ENCODE measurements at places on chromosomes 11 and 22. TPM values are rescaled to one million over a fixed set of nuclear protein-coding genes. Genes with fewer than 3 reads are reported as not detected.

The SAA2 gene
- total RNA-seq, result not detected

The PKDREJ gene
- not detected for total RNA-seq

The CRYBB2 gene
- not detected for total RNA-seq

GRCh38 chr11:762421-763072, 14.7 kb downstream of the GATD1 start:
- no peak for DNase-seq
- no peaks in the 10 kb centered on the region for H3K27me3 ChIP-seq
- peaks cover 21% of the 10 kb centered on the region for H3K36me3 ChIP-seq
- no peak overlapping the region for H3K4me3 ChIP-seq
- no peaks in the 10 kb centered on the region for H3K4me1 ChIP-seq

DNA sequence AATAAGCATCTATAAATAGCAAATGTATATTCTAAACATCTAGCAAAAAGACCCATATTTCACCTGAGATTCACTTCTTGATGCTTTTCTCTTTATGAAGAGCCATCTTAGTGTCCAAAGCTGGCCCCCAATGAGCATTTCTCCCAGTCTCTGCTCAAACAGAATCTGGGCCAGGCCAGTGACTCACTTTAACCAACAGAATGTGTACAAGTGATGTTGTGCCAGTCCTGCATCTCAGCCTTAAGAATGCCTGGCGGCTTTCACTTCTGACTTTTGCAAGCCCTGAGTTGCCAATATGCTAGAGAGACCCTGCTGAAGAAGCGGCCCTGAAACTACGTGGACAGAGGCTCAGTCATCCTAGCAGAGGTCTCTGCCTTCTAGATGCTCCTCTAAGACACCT, 6.9 kb upstream of the COPB1 start:
- no peak overlapping the region for H3K27ac ChIP-seq
- DNase-seq, result no peak
- no peaks in the 10 kb centered on the region for H3K4me1 ChIP-seq
- no peak overlapping the region for H3K4me3 ChIP-seq
- H3K36me3 ChIP-seq, result peaks cover 12% of the 10 kb centered on the region

The CST6 gene
- not detected for total RNA-seq

- H3K27me3 ChIP-seq, result peaks cover 3% of the 10 kb centered on the region
- H3K4me3 ChIP-seq, result no peak overlapping the region
- H3K4me1 ChIP-seq, result no peaks in the 10 kb centered on the region
- DNase-seq, result no peak
Measured at GRCh38 chr22:22836635-22837034, 51.0 kb upstream of the IGLL5 start.
